CMK (cell line): ENCODE measurements at places on chromosomes 12 and 14.

DNA sequence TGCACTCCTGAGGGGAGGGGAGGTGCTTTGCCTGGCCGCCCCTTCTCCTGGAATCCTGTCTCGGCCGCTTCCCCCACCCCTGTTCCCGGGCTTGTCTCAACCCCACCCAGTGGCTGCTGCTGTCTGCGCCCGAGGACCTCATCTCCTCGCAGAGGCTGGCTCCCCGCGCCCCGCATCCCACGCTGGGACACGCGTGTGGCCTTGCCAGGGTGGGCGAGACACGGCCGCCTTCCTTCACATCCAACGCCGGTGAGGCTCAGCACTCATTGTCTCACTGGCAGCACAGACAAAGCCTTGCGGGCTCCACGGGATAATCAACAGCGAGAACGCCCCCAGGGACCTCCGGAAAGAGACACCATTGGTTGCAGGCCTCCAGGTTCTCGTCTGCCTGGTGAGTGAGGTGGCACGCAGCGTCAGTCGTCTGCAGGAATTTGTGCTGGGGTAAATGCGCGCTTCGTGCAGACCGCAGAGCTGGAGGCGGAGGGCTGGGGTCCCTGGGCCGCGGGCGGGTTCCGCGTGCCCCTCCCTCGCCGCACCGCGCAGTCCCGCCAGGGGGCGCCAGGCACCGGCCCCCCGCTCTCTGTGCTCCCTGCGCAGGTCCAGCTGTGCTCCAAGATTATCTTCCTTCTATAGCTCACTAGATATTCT lies 26.8 kb downstream of the CCDC177 start:
- DNase-seq = no peak

DNA sequence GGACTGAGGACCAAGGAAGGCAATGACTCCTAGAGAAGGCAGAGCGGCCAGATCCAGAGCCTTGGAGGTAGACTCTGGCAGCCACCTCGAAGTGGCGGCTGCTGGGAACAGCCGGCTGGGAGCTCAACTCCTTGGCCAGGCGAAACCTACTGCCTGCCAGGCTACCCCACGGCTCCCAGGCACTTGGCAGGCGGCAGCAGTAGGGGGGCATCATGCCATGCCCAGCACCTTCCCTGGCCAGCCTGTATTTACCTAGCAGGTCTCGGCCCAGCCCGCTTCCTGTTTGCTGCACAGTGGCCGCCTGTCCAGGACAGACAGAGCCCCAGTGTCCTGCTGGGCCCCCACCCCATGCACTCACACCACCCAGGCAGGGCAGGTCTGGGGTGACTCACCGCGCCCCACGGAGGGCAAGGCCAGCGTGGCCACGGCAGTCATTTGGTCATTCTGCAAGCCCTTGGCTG lies 10.2 kb downstream of the TRPV4 start:
- DNase-seq = no peak

DNA sequence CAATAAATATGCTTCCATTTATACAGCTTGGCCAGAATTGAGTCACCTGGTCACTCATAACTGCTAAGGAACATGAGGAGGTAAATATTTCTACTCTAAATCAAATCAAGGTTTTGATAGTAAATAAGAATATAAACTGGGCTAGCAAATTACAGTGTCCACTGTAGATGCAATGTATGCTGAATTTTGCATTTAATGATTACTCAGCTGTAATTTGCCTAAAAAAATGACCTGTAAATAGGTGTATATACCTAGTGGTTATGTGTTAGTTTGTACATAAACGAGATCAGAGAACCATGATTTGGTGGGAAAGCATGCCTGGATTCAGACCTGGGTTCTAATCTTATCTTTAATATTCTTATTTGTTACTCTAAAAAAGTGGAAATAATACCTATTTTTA lies 76.6 kb upstream of the CNTN1 start:
- DNase-seq = no peak

GRCh38 chr14:65100922-65101541 lies 1.3 kb downstream of the MAX start:
- DNase-seq = no peak

DNA sequence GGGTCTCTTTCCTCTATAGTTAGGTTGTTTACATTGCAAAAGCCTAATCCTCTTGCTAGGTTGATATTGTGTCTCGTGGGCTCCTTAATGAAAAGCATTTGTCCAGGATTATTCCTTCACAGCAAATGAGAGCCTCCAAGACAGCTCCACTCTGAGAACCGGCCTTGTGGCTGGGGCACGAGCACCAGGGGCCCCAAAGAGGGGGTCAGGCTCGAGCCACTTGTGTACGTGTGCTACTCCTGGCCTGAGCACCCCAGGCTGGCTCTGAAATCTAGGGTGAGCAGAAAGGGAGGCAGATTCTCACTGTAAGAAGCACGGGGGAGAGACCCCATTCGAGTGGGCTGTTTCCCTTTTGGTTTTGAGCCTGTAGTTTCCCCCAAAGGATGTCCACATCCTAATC lies 45.0 kb upstream of the FZD10 start:
- DNase-seq = no peak

- DNase-seq = no peak
Measured at GRCh38 chr14:23563473-23564180, 4.0 kb downstream of the AP1G2 start.

DNA sequence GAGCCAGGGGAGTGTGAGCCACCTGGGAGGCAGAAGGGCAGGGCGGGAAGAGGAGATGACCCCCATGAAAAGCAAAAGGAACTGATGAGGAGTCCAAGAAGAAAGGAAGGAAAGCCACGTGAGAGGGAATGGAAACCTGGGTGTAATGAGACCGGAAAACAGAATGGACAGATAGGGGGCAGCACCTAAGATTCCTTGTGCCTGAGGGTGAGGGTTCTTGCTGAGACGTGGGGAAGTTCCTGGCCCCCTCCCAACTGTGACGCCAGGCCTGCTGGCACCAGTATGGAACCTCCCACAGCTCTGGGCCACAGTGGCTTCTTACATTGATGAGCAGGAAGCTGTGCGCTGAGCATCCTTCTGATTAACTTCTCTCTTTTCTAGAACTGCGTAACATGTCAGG lies 30.8 kb downstream of the TTC7B start:
- DNase-seq = no peak

DNA sequence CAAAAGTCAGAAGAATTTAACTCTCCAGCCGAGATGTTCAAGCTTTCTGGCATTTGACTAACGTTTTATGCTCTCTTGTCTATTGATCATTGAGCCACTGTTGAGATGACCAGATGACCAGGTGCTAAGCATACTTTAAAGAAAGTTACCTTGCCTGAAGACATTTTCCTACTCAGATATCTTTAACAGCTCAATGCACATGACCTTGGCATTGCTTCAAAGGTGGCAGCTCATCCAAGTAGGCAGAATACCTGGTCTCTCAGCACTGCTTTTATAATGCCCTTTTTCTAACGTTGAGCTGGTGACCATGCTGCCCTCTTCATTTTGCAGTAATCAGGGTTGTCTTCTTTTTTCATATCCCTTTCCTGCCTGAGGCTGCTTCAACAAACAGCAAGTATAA lies 358.1 kb downstream of the RAD51B start:
- DNase-seq = no peak

DNA sequence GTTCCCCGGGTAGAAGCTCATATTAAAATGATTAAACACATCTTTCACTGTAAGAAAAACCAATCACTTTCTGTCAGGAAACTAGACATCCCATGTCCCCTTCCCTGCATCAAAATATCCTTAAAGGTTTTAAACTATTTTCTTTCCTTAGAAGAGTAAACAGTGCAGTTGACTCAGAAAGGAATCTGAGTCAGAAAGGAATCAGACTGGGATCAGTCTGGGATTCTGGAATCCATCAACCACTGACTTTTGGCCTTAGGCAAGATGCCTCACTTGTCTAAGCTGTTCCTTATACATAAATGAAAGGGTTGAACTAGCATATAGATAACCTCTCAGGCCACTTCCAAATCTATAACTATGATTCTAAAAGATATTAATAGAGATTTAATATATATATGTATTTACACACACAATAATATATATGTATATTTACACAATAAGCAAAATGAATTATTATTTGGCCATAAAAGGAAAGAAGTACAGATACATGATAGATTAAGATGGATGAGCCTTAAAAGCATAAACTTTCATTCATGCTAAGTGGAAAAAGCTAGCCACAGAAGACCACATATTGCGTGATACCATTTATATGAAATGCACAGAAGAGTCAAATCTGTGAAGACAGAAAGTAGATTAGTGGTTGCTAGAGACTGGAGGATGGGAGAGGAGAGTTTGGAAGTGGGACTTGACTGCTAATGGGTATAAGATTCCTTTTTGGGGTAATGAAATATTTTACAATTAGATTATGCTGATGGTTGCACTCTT lies 114.4 kb downstream of the SLC38A1 start:
- no peak for DNase-seq

DNA sequence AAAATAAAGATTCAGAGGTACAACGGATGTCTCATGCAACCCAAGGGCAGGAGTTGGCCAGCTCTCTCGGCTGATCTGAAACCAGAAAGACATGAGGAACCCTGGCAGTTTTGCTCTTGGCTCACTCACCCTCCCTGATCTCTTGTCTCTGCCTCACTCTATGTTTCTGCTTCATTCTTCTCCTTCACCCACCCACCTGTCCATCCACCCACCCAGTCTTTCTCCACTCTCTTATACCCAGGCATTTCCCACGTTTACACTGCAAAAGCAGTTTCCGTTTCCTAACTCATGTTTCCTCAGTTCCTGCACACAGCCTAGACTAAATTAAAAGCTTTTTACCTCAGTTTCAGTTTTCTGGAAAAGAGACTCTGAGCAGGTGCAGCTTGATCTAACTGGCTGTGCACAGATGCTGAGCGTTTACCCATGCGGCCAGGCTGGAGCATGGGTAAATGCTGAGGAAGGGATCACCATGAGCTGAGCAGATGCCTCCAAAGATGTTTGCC lies 157.6 kb downstream of the PRKCH start:
- no peak for DNase-seq

- DNase-seq = no peak
Measured at GRCh38 chr14:90760591-90761316, 55.5 kb downstream of the TTC7B start.

DNA sequence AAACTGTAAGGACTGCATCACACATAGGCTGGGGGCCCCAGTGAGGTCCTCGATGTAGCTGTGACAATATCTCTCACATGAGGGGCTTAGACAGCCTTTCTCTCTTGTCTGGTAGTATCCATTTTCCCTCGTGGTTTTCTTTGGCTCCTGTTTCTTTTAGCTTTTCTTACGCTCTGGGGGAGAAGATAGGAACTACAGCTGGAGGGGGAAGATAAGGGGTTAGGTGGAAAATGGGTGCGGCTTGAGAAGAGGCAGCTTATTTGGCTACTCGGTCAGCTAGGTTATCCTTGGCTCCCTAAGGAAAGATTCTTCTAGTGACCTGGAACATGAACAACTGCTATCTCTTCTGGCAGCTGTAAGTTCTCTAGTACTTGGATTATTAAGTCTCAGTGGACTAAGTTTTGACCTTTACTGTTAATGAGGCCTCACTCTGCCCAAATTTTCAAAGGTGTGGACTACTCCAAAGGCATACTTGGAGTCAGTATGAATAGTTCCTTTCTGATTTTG lies 28.7 kb upstream of the CPNE8 start:
- DNase-seq = peak; percentile 27

GRCh38 chr14:51818748-51819380 lies 41.5 kb upstream of the GNG2 start:
- no peak for DNase-seq

DNA sequence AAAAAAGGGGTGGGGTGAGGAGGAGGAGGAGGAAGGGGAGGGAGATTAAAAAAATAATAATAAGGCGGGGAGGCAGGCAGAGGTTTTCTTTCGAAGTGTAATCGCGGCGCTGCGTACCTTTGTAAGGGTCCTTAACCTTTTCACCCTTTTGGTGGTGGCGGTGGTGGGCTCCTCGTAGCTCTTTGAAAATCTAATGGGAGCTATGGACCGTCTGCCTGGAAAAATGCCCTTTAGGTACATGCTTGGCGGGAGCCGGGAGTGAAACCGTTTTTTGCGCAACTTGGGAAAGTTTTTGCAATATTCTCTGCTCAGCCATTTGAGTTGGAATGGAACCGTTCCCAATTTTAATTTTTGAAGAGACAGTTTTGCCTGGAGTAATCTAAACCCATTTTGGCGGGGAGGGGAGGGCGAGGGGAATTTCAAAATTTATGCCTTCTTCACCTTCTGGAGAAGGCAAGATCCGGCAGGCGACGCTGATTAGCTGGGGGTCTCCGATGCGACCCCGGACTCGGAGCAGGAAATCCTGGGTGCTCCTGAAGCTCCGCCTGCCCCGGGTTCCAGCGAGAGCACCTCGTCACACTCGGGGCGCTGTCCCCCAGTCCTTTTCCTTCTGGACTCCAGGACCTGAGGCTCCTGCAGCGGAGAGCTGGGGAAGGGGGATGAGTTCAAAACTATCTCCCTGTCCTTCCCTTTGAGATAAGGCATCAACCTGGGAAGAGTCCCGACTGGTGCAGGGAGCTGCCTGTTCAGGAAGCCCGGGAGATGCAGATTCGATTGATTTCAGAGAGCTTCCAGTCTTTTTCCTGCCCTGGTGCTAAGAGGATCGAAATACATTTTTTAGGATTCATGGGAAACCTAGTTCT lies 74.6 kb upstream of the TBX5 start:
- DNase-seq = no peak

DNA sequence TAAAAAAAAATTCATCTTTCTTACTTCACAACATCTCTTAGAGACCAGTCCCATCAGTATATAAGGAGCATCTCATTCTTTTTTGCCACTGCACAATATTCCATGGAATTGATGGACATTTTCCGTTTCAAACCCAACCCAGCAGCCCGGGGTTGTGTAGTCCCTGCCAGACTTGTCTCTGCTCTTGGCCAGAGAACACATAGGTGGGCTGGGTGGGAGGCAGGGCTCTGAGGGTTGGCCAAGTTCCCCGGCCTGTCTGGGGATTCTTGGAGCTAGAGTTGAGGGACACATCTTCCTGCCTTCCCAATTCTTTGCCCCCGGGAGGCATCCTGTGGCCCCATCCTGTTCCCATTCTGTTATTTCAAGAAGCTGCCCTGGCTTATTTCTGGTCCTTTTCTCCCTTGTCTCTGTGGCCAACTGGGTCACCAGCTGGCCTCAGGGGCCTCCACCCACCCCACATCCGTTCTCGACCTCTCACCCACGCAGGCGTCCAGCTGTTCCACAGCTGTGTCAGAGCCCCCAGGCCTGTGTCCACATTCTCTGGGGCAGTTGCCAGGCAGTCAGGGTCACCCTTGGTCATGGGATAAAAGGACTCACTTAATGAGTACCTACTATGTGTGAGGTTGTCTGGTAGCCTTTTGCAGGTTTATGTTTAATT lies 52.0 kb upstream of the CCDC63 start:
- no peak for DNase-seq

- no peak for DNase-seq
Measured at GRCh38 chr12:5578775-5579174, 146.9 kb downstream of the NTF3 start.

GRCh38 chr12:100141666-100141997 lies 1.0 kb downstream of the BLTP3B start:
- no peak for DNase-seq

DNA sequence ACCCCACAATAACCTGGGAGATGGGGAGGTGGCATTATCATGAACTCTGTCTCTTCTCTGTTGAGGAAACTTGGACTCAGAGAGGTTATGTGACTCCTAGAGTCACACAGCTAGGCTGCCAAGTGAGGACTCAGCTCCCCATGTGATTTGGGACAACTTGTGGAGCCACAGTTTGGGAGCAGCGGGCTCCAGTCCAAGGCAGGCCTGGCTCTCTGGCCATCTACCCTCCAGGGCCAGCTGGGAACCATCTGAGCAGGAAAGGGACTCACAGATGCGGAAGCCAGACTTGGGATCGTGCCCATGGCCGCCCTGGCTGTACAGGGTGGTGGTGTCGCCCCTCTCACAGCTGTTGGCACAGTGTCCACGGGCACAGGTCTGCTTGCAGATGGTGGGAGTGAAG lies 59.1 kb downstream of the ISCA2 start:
- no peak for DNase-seq

- DNase-seq = no peak
Measured at GRCh38 chr12:4859478-4860210, 50.1 kb upstream of the KCNA1 start.
